ENCODE measurements at places on chromosomes 1 and 21. TPM values are rescaled to one million over a fixed set of nuclear protein-coding genes. Genes with fewer than 3 reads are reported as not detected.
A peak's percentile ranks its signal among the peaks of the same experiment; 100 is the strongest.

GRCh38 chr1:11907275-11908094 is 18.7 kb downstream of the KIAA2013 start:
- H3K4me1 ChIP-seq = peaks cover 38% of the 10 kb centered on the region
- DNase-seq = peak; percentile 98
- peaks cover 29% of the 10 kb centered on the region for H3K27me3 ChIP-seq
- peak overlapping the region; percentile 100 for H3K27ac ChIP-seq

GRCh38 chr1:17629460-17629859 is 90.0 kb downstream of the ARHGEF10L start:
- no peaks in the 10 kb centered on the region for H3K36me3 ChIP-seq
- no peak overlapping the region for H3K27ac ChIP-seq
- H3K4me1 ChIP-seq = no peaks in the 10 kb centered on the region
- DNase-seq = no peak
- no peak overlapping the region for H3K4me3 ChIP-seq
- H3K27me3 ChIP-seq = no peaks in the 10 kb centered on the region

DNA sequence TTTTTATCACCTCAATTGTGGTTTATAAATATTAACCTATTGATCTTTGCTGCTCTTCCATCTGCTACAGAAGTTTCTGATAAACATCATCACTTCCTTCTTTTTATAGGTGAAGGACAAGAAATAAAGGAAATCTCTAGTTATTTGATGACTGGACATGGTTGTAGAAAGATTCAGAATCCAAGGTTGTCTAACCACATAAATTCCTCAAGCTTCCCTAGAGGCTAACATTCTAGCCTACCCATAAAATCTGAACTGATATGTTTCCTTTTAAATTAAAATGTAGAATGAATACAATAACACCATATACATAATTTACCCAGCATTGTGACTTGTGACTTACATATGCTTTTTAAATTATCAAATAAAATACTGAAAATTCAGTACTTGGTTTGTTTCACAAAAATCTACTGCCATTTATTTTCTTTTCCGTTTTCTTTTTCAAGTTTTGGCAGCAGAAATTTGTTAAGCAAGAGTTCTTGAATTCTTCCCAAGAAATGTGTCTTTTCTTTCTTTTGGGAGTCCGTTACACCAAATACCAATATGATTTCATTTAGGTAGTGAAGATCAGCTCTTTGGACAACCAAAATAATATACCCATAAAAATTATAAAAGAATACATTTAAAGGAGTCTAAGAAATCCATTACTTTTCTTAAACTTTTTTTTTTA is 513.2 kb upstream of the ADGRL2 start:
- no peaks in the 10 kb centered on the region for H3K4me1 ChIP-seq
- no peaks in the 10 kb centered on the region for H3K27me3 ChIP-seq
- H3K27ac ChIP-seq = no peak overlapping the region
- no peak overlapping the region for H3K4me3 ChIP-seq
- DNase-seq = no peak
- H3K36me3 ChIP-seq = no peaks in the 10 kb centered on the region

GRCh38 chr1:150548632-150549495 is at the start of gene ADAMTSL4:
TSS of gene ADAMTSL4 (plus strand) at chr1:150549408. CDS start at chr1:150552289, 2,881 bp downstream.
- H3K4me3 ChIP-seq = peak within 1 kb of the TSS; percentile 78
- H3K4me1 ChIP-seq = peaks cover 28% of the 10 kb centered on the region
- H3K27ac ChIP-seq = peak within 1 kb of the TSS; percentile 70
- no peaks in the 10 kb centered on the region for H3K36me3 ChIP-seq
- peak; percentile 86 for DNase-seq
- H3K27me3 ChIP-seq = peaks cover 12% of the 10 kb centered on the region

GRCh38 chr1:157994704-157995582 is 1.5 kb downstream of the KIRREL1 start:
- no peak overlapping the region for H3K4me3 ChIP-seq
- no peak for DNase-seq
- H3K27ac ChIP-seq = no peak overlapping the region
- peaks cover 3% of the 10 kb centered on the region for H3K4me1 ChIP-seq
- H3K36me3 ChIP-seq = no peaks in the 10 kb centered on the region

- peaks cover 4% of the 10 kb centered on the region for H3K27me3 ChIP-seq
- H3K4me1 ChIP-seq = peaks cover 15% of the 10 kb centered on the region
- H3K36me3 ChIP-seq = no peaks in the 10 kb centered on the region
- H3K4me3 ChIP-seq = no peak overlapping the region
- no peak overlapping the region for H3K27ac ChIP-seq
- DNase-seq = no peak
Observed at GRCh38 chr1:224747578-224747977, 131.5 kb downstream of the CNIH3 start.

DNA sequence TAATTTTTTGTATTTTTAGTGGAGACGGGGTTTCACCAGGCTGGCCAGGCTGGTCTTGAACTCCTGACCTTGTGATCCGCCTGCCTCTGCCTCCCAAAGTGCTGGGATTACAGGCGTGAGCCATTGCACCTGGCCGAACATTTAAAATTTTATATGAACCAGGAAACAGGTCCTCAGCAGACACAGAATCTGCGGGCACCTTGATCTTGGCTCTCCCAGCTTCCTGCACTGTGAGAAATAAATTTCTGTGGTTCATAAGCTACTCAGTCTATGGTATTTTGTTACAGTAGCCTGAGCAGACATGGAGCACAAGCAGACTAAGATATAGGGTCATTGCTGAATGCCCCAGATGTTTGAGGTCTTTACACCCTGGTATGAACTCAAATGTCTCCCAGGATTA is 23.6 kb upstream of the CTH start:
- no peak overlapping the region for H3K27ac ChIP-seq
- no peaks in the 10 kb centered on the region for H3K4me1 ChIP-seq
- H3K27me3 ChIP-seq = peaks cover 22% of the 10 kb centered on the region

DNA sequence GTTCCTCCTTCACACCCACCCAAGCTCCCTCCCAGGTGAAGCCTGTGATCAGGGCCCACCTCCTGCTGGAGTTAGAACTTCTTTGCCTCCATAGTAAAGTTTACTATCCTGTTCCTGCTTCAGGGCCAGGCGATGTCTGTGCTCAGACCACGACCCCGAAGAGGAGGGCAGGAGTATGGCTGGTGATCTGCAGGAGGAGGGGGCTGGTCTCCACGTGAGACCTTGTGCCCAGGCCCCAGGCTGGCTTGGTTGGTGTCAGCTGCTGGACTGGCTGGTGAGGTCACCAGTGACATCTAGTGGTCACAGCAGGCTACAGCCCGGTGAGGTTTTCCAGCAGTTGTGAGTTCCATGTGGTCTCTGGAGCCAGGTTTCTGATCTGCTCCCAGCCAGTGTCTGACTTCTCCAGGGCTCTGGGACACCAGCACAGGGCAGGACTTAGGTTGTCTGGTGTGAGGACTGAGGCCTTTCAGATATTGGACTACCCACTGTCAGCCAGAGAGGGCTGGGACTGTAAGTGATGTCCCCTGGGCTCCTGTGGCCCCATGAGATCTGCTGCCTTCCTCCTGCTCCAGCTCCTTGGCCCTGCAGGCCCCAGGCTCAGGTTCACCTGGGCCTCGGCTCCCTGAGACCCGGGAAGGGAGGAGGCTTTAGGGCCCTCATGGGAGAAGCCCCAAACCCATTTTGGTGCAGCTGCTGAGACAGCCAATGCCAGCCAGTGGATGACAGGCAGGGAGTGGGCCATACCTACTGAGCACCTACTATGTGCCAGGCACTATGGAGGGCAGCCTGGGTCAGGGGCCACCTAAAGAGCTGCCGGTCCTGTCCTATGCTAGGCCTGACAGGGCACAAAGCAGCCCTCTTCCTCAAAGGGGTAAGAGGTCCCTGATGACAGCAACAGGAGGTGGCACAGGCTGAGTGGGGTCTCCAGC is 6.0 kb upstream of the UBL4B start:
- DNase-seq = peak; percentile 87
- H3K27me3 ChIP-seq = peaks cover 10% of the 10 kb centered on the region
- H3K36me3 ChIP-seq = no peaks in the 10 kb centered on the region
- H3K4me1 ChIP-seq = no peaks in the 10 kb centered on the region
- no peak overlapping the region for H3K4me3 ChIP-seq
- H3K27ac ChIP-seq = no peak overlapping the region

DNA sequence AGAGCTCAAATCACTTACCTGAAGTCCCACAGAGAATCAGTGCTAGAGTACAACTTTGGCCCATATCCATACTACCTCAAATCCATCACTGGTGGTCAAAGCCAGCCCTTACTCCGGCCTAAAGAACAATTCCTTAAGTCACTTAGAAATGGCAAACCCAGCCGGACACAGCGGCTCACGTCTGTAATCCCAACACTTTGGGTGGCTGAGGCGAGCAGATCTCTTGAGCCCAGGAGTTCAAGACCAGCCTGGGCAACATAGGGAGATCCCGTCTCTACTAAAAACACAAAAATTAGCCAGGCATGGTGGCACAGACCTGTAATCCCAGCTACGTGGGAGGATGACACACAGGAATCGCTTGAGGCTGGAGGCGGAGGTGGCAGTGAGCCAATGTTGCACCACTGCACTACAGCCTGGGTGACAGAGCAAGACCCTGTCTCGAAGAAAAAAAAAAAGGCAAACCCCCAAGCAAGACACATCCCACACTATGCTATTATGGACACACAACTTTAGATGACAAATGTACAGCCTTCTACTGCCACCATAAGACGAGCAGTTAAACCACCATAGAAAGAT is 24.0 kb downstream of the NPHP4 start:
- no peak overlapping the region for H3K27ac ChIP-seq
- H3K27me3 ChIP-seq = no peaks in the 10 kb centered on the region
- no peak for DNase-seq
- no peak overlapping the region for H3K4me3 ChIP-seq

- H3K4me1 ChIP-seq = peaks cover 41% of the 10 kb centered on the region
- DNase-seq = no peak
- peaks cover 73% of the 10 kb centered on the region for H3K36me3 ChIP-seq
- H3K4me3 ChIP-seq = peak overlapping the region; percentile 10
- H3K27me3 ChIP-seq = no peaks in the 10 kb centered on the region
Observed at GRCh38 chr1:156476501-156477298, 23.9 kb downstream of the MEF2D start.

- peaks cover 72% of the 10 kb centered on the region for H3K4me1 ChIP-seq
- no peak for DNase-seq
- peak overlapping the region; percentile 100 for H3K27ac ChIP-seq
- peak overlapping the region; percentile 50 for H3K4me3 ChIP-seq
- peaks cover 48% of the 10 kb centered on the region for H3K36me3 ChIP-seq
Observed at GRCh38 chr1:89725631-89726030, 92.7 kb downstream of the LRRC8C start.

DNA sequence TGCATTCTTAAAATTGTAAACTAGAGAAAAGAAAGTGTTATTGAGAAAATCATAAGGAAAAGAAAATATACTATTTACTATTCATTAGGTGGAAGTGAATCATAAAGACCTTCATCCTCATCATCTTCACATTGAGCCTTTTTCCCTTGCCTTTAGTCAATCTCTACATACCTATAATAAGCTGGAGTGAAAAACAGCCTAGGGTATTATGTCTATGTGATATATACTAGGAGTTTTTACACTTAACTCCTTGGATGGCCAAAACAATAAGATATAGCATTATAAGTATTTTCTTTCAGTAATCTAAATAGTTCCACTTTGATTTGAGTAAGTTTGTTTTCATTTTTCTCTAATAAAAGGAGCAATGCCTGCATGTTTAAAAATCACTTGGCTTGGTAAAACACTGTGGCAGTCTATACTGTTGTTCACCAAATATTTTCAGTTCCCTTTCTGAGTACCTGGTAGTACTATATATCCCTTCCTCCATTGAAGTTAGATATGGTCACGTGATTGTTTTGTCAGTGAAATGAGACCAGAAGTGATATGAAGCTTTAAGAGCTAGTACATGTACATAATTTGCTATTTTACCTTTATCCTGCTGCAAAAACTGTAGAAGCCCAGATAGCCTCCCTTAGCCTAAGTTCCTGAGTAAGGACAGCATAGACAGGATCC is 78.3 kb downstream of the CLEC20A start:
- H3K4me1 ChIP-seq = no peaks in the 10 kb centered on the region
- peaks cover 1% of the 10 kb centered on the region for H3K27me3 ChIP-seq
- H3K4me3 ChIP-seq = no peak overlapping the region
- H3K36me3 ChIP-seq = no peaks in the 10 kb centered on the region
- no peak overlapping the region for H3K27ac ChIP-seq

GRCh38 chr1:158534496-158534895 is 19.7 kb downstream of the OR6Y1 start:
- peaks cover 12% of the 10 kb centered on the region for H3K27me3 ChIP-seq
- H3K36me3 ChIP-seq = no peaks in the 10 kb centered on the region
- H3K4me1 ChIP-seq = no peaks in the 10 kb centered on the region
- no peak overlapping the region for H3K4me3 ChIP-seq
- no peak overlapping the region for H3K27ac ChIP-seq
- no peak for DNase-seq

GRCh38 chr1:56194701-56195300 is 384.6 kb downstream of the PLPP3 start:
- H3K27ac ChIP-seq = no peak overlapping the region
- DNase-seq = no peak
- H3K4me1 ChIP-seq = no peaks in the 10 kb centered on the region
- no peak overlapping the region for H3K4me3 ChIP-seq
- no peaks in the 10 kb centered on the region for H3K27me3 ChIP-seq
- no peaks in the 10 kb centered on the region for H3K36me3 ChIP-seq

- no peaks in the 10 kb centered on the region for H3K36me3 ChIP-seq
- DNase-seq = no peak
- H3K27ac ChIP-seq = no peak overlapping the region
Observed at GRCh38 chr1:50103615-50104081, 5.1 kb upstream of the ELAVL4 start.

- no peak overlapping the region for H3K27ac ChIP-seq
- H3K27me3 ChIP-seq = peaks cover 1% of the 10 kb centered on the region
- no peak for DNase-seq
Observed at GRCh38 chr1:116242741-116243140, 130.3 kb upstream of the ATP1A1 start.

DNA sequence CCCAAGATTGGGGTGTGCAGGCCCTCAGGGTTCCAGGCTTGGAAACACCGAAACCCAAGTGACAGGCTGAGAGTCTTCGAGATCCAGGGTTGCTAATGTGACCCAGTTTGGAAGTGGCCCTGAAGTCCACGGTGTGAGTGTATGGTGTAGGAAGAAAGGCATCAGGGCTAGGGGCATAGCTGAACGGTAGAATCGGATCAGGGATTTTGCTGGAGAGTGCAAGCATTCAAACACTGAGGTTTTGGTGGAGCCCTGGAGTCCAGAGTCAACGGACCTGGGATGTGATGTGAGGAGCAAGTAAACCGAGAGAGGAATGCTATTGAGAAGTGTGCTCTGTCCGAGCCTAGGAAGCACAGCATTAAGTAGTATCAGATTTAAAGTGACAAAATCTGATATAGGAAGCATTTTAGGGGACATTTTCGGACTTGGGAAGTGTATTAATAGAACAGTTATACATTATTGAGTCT is 958 bp downstream of the NFYC start:
- peak overlapping the region; percentile 99 for H3K27ac ChIP-seq
- no peak for DNase-seq
- peaks cover 37% of the 10 kb centered on the region for H3K36me3 ChIP-seq
- no peaks in the 10 kb centered on the region for H3K27me3 ChIP-seq
- H3K4me1 ChIP-seq = peaks cover 55% of the 10 kb centered on the region

The FMN2 gene
- total RNA-seq = not detected

The VHLL gene
- 0.54 TPM for total RNA-seq

The CTSS gene
- total RNA-seq = 26.9 TPM

The LRRC7 gene
- not detected for total RNA-seq

The PKP1 gene
- not detected for total RNA-seq

The S1PR1 gene
- 51.2 TPM for total RNA-seq

The FMO5 gene
- total RNA-seq = 0.12 TPM

The ERICH3 gene
- total RNA-seq = not detected

The HTR1D gene
- not detected for total RNA-seq

The IRF6 gene
- total RNA-seq = not detected

The TTLL10 gene
- not detected for total RNA-seq

All from activated CD4-positive, alpha-beta T cell treated with anti-CD3 and anti-CD28 coated beads, Interleukin-2, amount 10 ng/mL, durations not matched to agents 24 days and 14 days (primary cell).